ENCODE measurements at places on chromosomes 4 and X.

- no peak for DNase-seq
Measured at GRCh38 chr4:16684935-16685334, 213.5 kb downstream of the LDB2 start.

DNA sequence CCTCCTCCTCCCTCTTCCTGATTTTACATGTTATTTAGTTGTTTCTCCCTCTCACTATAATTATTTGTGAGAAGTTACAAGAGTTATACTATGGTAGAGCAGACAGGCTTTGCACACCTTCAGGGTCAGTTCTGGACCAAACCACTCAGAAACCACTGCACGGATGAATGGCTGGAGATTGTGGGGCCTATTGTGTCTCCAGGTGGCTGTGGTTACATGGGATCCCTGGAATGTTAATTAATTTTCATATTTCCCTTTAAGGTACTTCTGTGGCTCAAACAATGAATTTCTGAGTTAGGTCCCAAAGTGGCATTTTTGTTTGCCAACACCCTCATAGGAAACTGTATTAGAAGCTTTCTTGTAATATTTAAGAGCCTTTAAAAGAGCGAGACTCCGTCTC lies 151.9 kb downstream of the BMPR1B start:
- DNase-seq, result no peak

- peak; percentile 74 for DNase-seq
Measured at GRCh38 chr4:1216869-1217294, 32.0 kb downstream of the CTBP1 start.

- no peak for DNase-seq
Measured at GRCh38 chr4:11505221-11505971, 76.7 kb upstream of the HS3ST1 start.

DNA sequence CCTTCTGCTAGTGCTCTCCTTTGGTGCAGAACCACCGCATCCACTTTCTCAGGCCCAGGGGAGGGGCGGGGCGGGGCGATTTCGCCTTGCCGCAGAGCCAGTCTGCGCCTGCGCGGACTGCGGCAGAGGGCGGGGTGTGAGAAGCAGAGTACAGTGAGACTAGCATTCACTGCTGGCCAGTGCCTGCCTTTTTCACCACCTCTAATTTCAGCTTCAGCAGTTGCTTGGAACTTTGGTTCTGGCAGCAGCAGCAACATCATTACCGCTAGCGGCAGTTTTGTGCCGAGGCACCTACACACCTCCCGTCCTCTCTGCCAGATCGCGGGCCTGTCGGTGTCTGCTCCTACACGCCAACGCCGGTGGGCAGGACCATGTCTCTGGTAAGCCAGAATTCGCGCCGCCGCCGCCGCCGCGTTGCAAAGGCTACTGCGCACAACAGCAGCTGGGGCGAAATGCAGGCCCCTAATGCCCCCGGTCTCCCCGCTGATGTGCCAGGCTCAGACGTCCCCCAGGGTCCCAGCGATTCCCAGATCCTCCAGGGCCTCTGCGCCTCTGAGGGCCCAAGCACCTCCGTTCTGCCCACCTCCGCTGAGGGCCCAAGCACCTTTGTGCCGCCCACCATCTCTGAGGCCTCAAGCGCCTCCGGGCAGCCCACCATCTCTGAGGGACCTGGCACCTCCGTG lies at the start of gene MAGEE1:
TSS of gene MAGEE1 (plus strand) at position 151 of the 683 bp plus-strand sequence. CDS start at position 372, 221 bp downstream.
- DNase-seq, result peak; percentile 82

DNA sequence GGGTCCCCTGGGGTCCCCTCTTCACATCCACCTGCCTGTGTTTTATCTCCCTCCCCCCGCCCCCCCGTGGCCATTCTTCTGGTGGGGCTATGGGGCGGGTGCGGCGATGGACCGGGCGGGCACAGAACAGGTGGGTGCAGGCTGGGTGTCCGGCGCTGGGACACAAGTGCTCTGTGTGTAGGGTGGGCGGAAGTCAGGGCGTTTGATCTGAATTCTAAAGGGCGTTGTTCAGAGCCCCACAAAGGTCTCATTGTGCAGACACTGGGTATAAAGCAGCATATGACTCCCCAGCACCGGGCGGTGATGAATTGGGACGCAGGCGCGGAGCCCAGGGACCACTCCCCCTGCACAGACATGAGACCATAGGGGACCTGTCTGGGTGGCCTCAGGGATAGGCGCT lies at the start of gene GJB1:
TSS of gene GJB1 (plus strand) at position 296 of the 400 bp plus-strand sequence. CDS start 484 bp downstream, outside the sequence.
- no peak for DNase-seq

GRCh38 chr4:112940336-112940735 lies 109.1 kb upstream of the ANK2 start:
- no peak for DNase-seq

DNA sequence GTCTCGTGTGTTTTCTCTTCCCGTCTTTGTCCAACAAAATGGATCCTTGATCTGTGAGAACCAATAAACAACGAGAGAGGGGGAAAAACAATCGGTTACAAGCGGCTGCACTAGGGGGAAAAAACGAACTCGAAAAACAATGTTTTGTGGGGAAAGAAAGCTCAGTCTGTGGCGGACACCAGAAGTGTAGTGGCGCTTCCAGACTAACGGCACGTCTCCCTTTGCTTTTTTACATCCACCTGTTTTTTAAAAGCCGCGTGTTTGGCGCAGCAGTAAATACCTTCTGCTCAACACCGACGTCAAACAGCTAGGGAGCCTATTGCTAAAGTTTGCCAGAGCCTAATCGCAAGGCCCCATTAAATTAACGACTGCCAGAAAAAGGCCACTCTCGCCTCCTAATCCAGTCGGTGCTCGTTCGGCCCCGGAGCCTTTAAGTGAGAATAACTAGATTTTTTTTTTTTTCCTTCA lies 3.3 kb downstream of the NKX6-1 start:
- DNase-seq, result no peak

- peak; percentile 21 for DNase-seq
Measured at GRCh38 chrX:114075073-114075673, 508.7 kb upstream of the HTR2C start.

DNA sequence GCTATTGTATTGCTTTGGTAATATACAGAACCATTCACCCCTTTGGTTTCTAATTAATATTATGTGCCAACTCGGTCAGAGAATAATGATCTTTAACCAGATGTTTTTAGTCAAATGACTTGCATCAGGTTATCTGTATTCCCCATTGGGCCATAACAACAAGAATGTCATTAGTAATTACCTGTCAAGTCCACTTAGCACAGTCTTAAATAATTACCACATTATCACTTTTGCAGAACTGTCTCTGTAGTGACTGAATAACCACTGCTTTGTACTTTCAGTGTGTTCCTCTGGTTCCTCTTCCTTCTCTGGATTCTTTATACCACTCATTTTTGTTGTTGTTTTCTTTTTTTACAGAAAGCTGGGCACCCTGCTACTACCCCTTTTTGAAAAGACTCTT lies 257.7 kb upstream of the SPOCK3 start:
- DNase-seq, result no peak

DNA sequence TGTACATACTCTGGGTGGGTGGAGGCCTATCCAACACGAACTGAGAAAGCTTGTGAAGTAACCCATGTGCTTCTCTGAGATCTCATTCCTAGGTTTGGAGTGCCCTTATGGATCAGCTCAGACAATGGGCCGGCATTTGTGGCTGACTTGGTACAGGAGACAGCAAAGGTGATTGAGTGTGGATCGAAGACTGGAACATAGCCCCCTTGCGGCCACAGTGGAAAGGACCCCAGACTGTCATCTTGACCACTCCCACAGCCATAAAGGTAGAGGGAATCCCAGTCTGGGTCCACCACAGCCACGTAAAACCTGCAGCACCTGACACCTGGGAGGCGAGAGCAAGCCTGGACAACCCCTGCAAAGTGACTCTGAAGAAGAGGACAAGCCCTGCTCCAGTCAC lies 598.0 kb upstream of the AADAT start:
- DNase-seq, result no peak

DNA sequence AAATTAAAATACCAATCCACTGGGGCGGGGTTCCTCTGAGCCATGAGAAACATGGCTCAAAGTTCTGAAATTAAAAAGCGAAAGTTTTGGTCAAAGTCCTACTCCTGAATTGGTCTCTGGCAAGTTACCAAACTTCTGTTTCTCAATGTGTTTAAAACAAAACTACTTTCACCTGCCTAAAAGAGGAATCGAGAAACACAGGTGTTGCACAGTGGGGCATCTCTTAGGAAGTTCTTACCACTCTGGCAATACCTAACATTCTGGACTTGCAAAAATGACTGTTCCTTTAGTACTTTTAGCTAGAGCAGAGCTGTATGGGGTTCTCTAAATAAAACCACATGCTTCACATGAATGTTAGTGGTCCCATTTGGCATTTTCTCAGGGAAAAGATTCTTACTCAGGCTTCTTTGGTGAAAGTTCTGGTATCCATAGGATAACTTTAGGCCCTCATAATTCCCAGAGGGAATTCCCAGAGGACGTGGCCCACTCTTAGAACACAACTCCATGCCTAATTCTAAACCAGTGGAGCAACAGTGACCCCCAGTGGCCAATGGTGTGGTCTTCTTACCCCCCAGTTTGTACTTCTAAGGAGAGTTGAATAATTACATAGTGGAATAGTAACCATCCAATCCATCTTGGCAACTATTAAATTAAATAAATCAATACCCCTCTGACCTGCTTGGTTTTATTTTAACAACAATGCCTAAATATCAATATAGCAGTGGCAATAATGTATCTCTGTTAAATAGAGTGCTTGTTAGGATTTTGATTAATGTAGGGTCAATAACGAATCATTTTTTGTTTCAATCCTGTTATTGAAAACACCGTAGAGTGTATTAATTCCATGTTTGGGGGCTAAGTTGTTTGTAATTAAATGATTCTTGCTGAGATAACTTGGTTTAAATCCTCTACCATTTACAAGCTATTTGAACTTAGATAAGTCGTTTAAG lies 21.9 kb downstream of the BMP3 start:
- DNase-seq, result peak; percentile 64
